H1 (cell line): ENCODE measurements at places on chromosomes 3 and 15.

- no peak for DNase-seq
These were observed 19.5 kb downstream of the SMAD6 start for GRCh38 chr15:66721501-66721937.

GRCh38 chr3:194255252-194256039 lies 95.7 kb downstream of the CPN2 start:
- DNase-seq, result peak; percentile 46

DNA sequence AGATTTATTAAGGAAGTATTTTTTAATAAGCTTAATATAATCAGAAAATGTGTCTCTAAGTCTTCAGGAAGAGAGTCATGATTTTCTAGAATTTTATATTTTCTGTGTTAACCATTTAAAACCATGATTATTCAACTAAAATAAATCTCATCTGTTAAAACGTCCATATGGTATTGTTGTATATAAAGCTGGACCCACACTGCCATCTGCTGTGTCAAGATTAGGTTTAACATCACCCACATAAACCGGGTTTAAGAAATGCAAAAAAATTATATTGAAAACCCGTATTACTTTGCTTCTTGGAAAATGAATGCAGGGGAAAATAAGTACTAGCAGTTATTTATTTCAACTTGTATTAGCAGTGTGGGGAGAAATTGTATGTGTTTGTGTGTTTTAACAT lies 9.5 kb upstream of the CCDC66 start:
- no peak for DNase-seq

DNA sequence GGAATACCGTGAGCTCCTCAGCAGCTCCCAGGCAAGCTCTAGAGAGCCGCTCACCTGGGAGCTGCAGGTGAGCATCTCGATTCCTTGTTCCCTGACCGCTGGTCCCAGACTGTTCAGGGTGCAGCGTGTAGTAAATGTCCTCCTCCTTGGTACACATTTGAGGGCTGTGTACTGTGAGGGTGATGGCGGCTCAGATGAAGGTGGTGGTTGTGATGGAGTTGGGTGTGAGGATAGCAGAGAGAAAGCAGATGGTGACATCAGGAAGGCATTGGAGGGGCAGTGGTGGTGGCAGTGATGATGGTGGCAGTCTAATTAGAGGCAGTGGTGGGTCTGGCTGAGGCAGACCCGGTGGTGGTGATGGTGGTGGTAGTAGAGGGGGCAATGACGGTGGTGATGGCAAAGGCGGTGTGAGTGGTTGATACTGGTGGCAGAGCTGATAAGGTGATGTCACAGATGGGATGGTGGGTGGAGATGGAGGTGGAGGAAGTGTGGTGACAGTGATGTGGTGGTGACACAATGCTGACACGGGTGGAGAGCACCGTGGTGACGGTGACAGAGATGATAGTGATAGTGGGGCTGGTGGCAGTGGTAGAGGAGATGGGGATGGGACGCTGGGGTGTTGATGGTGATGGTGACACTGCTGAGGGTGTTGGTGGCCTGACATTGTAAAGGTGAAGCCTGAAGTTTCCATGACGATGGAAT lies at the start of gene DNAJB8:
DNAJB8 (minus strand) TSS at position 51 of the 702 bp plus-strand sequence. CDS start 3,645 bp downstream, outside the sequence.
- DNase-seq, result no peak

DNA sequence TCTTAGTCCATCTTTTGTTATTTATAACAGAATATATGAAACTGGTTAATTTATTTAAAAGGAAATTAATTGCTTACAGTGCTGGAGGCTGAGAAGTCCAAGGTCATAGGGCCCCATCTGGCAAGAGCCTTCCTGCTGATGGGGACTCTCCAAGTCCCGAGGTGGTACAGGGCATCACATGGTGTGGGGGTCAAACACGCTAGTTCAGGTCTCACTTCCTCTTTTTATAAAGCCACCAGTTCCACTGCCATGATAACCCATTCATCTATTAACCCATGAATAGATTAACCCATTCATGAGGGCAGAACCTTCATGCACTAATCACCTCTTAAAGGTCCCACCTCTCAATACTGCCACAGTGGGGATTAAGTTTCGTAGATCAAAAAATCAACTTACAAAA lies 659.3 kb downstream of the NAALADL2 start:
- DNase-seq, result no peak
